ENCODE measurements at places on chromosomes 5 and 9. TPM values are rescaled to one million over a fixed set of nuclear protein-coding genes. Genes with fewer than 3 reads are reported as not detected.

ZFP2 gene
- total RNA-seq: 0.26 TPM

DNA sequence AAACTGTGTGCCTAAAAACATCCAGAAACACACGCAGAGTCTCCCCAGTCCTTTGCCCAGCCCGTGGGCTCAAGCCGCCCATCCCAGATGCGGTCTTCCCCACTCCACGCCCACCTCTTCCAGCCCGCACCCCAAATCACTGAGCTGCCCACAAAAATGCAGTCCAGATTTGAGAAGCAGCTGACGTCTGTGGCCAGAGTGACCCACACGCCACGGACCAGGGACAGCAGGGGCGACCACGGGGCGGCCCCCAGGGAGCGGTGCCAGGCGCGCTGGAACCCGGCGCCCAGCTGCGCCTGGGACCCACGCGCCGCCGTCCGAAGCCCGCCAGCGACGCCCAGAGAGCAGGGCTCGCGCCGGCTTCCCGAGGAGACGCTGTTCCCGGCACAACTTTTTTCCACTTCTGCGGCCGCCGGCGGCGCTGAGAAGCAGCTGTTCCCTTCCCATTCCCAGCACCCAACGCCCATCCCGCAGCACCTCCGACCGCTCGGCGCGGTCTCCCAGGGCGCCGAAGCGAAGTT is 674 bp downstream of the LHFPL2 start:
- DNase-seq: no peak

DNA sequence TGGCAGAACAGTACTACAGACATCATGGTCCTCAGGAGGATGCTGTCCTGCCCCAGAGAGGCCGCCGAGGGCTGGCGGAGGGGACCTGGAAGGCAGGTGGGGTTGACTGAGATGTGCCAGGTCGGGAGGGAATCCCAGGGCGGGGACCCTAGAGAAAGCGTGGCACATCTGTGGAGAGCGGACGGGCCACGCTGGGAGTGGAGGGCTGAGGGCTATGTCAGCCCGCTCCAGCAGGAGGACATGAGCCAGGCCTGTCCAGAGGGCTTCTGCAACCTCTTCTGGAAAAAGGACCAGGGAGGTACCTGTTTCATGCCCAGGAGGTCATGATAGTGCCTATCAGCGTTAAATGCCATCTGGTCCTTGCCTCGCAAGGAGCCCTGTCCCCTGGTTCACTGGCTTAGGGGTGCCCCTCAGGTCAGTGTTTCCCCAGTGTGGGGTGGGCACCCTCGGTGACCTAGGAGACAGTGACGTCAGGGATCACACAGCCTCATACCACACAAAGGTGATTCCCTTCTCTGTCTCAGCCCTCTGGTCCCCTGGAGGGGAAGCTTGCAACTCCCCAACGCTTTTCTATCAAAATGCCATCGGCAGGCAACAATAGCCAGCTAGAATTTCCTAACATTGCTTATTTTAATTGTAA is 103.6 kb upstream of the IER5L start:
- DNase-seq: peak; percentile 2

DNA sequence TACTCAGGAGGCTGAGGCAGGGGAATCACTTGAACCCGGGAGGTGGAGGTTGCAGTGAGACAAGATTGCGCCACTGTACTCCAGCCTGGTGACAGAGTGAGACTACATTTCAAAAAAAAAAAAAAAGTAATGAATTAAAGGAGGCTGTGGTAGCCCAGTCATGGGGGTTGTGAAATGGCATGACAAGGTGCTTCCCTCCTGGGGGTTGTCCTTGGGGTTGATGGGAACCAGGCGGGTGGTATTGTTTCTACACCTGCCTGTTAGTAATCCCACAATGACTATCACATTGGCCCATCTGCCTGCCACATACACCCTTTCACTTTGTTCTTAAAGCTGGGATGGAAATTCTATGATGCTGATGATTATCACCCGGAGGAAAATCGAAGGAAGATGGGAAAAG is 5.6 kb downstream of the IDNK start:
- peak; percentile 34 for DNase-seq

DMRT3 gene
- total RNA-seq: not detected

GRCh38 chr9:133428617-133429101 is 6.5 kb downstream of the ADAMTS13 start:
- DNase-seq: no peak

GRCh38 chr5:139426203-139426885 is 13.0 kb downstream of the DNAJC18 start:
- DNase-seq: no peak

- DNase-seq: peak; percentile 22
Measured at GRCh38 chr5:32278406-32278805, 34.3 kb downstream of the MTMR12 start.

SLC36A3 gene
- total RNA-seq: not detected

ANP32B gene
- total RNA-seq: 412 TPM

DNA sequence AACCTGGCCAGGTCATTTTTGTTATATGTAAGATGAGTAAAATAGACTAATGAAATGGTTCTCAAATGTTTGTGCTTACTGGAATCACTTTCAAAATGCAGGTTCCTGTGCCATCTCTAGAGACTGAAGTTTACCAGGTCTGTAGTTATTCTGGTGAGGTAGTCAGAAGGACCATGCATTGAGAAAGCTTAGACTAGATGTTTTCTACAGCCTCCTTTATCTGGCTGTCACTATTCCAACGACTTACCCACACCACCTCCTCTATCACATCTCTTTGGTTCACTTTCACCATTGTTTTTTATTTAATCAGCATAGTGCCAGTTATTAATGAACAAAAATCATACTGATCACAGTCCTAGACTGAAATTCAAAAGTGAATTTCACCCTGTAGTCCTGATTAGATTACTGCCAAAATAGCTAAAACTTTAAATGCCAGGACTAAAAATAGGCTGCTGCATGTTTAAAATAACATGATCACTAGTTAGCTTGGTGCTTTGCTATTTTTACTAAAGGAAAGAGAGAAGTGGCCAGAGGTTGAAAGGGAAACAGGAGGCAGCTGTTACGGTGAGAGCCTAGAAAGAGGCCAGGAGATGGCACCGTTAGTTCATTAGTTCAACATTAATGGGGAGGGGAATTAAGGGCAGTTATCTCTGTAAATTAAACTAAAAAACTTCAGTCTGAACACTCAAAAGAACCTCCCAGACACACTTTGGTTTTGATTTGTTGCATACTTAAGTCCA is 13.9 kb upstream of the FNIP1 start:
- DNase-seq: peak; percentile 31

GRCh38 chr5:114179134-114179533 is 182.7 kb upstream of the KCNN2 start:
- DNase-seq: no peak

WDR31 gene
- total RNA-seq: 0.88 TPM

GRCh38 chr5:82246960-82247574 is 31.1 kb downstream of the RPS23 start:
- DNase-seq: no peak

- DNase-seq: no peak
Measured at GRCh38 chr5:176915906-176916305, 16.8 kb upstream of the HK3 start.

- no peak for DNase-seq
Measured at GRCh38 chr5:93141969-93142368, 439.1 kb downstream of the NR2F1-AS1 start.

DNA sequence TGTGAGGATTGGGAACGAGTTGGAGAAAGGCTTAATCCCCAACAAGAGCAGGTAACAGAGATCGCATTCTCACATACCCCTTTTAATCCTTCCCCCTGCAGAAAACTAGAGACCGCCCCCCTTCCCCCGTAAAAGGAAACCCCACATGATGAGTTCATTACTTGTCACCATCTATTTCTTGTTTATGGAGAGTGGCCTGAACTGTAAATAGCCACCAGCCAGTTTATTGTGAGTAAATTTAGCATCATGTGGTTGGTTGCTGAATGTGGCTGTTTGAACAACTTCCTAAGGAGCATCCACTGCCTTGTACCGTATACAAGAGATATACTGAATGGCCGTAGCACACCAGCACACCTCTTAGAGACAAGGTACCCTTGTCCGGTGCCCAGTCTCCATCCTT is 62.1 kb downstream of the TJP2 start:
- DNase-seq: no peak

GRCh38 chr5:153584960-153585359 is 94.5 kb downstream of the GRIA1 start:
- DNase-seq: no peak

ZBTB26 gene
- 5.7 TPM for total RNA-seq

DNA sequence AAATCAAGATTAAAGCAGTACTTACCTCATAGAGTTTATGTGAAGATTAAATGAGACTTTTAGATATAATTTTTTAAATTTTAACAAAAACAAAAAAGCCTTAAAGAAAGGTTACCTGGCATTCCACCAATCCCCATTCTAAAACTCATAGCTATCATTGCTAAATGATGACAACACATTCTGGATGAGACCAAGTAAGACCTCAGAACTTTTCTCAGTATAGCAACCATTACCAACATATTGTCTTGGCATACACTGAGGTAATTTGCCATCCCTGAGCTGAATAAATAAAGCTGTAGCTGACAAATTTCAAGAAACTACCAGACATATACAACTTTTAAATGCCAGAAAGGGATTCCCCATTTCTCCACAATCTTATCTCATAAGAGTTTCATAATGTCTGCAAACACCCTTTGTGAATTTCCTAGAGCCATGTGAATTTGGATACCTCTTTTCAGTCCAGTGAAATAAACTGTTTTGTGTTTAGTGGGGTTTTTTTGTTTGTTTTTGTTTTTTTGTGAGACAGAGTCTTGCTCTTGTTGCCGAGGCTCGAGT is 29.5 kb downstream of the RANBP3L start:
- no peak for DNase-seq

DNA sequence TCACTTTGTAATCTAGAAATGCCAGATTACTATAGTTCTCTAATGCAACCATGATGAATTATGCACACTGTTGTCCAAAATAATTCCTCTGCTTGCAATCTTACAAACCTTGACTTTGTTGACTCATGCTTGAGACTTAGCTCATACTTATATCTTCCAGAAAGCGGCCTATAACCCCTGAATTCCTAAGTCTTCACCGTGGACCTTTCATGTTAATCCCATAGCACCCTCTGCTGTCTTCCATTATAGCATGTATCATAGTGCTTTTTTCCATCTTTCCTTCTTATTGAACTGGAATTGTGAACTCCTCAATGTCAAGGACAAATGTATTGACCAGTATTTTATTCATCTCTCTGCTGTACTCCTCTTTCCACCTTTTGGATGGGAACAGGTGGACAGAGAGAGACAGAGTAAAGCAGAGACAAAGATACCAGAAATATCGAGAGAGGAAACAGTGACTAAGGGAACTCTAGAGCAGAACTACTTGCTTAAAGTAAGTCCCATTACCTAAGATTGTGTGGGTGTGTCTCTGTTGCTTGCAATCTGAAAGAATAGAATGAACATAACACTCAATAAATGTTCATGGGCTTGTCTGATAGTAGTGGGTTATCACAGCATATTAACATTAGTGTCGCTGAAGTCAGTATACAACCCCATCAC is 110.0 kb downstream of the LURAP1L start:
- no peak for DNase-seq

DNA sequence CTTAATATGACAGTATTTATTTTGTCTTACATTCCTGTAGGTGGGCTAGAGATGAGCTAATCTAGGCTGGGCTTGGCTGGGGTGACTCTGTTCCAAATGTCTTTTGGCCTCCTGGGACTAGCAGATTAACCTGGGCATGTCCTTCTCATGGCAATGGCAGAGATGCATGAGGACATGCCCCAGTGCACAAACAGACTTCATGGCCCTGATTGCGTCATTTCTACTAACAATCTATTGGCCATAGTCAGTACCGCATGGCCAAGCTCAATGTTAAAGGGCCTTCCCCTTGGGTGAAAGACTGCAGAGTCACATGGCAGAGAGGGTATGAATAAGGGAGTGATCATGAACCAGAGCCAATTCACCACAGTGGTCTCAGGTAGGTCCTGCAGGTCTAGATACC is 313.4 kb downstream of the MSX2 start:
- DNase-seq: no peak

GRCh38 chr9:114869845-114870244 is 60.5 kb downstream of the TNFSF8 start:
- DNase-seq: peak; percentile 55

GRCh38 chr5:178439493-178440180 is 150.6 kb downstream of the COL23A1 start:
- no peak for DNase-seq

- DNase-seq: peak; percentile 52
Measured at GRCh38 chr9:91954841-91955471, 4.9 kb upstream of the ROR2 start.

GRCh38 chr9:99398241-99398640 is 176.2 kb downstream of the SEC61B start:
- DNase-seq: no peak

GRCh38 chr5:78547731-78548615 is 100.6 kb downstream of the LHFPL2 start:
- no peak for DNase-seq

- no peak for DNase-seq
Measured at GRCh38 chr9:29475471-29475870, 1902.2 kb upstream of the C9orf72 start.

GRCh38 chr5:180128671-180129261 is 57.2 kb upstream of the RNF130 start:
- no peak for DNase-seq

PCDHGB4 gene
- total RNA-seq: not detected

DNA sequence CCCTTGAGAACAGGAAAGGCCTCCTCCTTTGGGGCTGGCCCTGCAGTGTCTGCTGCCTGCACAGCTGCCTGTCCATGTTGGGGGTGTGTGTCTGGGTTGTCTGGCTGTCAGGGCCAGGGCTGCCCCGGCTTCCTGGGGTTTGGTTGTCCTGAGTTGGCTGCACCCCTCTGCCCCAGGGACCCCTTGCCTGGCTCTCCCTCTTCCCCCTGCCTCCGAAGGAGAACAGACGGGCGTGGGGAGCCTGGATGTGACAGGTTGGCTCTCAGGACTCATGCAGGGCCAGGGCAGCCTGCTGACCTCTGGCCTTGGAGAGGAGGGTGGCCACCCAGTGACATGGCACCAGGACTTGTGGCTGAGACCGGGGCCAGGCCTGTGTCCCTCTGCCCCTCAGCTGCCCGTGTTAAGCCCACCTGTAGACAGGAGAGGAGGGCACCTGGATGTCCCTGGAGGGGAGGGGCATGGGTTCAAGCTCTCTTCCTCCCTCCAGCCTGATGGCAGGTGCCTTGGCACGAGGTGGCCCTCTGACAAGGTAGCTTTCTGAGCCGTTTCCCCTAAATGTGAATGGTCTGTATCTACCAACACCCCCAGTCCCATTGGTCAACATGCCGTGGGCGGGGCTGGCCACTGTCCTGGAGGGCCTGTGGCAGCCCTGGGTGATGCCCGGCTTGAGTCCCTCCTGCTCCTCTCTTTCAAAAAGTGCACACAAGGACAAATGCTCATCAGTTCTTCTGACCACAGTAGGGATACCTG is 34.9 kb downstream of the WNK2 start:
- no peak for DNase-seq

- no peak for DNase-seq
Measured at GRCh38 chr5:109990723-109991359, 301.1 kb downstream of the MAN2A1 start.

- no peak for DNase-seq
Measured at GRCh38 chr9:13993632-13994185, 320.2 kb downstream of the NFIB start.

ARID3C gene
- 0.29 TPM for total RNA-seq

GRCh38 chr5:170571281-170571731 is 67.5 kb downstream of the KCNIP1 start:
- DNase-seq: no peak

SLC34A1 gene
- total RNA-seq: not detected

GRCh38 chr5:57002959-57003485 is 51.1 kb upstream of the MIER3 start:
- DNase-seq: no peak
